ENCODE measurements at places on chromosomes 6 and 20.

GRCh38 chr20:21391972-21392352 lies 5.4 kb downstream of the NKX2-4 start:
- DNase-seq = no peak

GRCh38 chr20:15986690-15987089 lies 586.6 kb downstream of the KIF16B start:
- no peak for DNase-seq

- no peak for DNase-seq
Measured at GRCh38 chr6:148538261-148539190, 195.9 kb downstream of the SASH1 start.

GRCh38 chr6:131758920-131759319 lies 48.1 kb upstream of the CTAGE9 start:
- no peak for DNase-seq

DNA sequence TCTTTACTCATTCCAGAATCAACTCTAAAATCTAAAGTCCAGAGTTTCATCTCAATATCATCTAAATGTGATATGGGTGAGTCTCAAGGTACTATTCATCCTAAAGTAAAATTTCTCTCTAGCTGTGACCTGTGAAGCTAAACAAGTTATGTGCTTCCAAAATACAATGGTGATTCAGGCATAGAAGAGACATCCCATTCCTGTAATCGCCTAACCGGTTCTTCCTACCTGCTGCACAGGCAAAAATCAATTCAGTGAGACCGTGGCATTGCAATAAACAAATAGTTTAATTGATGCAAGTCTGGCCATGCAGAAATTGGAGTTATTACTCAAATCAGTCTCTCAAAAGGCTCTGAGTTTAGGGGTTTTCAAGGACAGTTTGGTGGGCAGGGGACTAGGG lies 232.8 kb downstream of the UBE3D start:
- DNase-seq = no peak

DNA sequence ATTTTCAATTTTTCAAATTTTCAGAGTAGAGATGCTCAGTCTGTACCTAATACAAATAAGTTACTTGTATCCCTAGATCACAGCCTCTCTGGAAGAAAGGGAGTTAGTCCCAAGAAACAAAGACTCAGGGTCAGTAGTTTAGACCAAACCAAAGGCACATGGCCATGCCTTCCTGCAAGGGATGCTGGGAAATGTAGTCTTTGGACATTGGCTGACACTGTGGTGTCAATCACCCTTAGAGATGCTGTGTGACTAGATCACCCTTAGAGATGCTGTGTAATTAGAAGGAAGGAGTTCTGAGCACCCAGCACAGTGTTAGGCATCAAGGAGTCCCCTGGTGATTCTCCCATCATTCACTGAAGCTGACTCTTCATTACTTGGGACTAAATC lies 202.1 kb downstream of the NFATC2 start:
- DNase-seq = no peak

- DNase-seq = no peak
Measured at GRCh38 chr6:69581581-69581980, 215.2 kb downstream of the LMBRD1 start.

DNA sequence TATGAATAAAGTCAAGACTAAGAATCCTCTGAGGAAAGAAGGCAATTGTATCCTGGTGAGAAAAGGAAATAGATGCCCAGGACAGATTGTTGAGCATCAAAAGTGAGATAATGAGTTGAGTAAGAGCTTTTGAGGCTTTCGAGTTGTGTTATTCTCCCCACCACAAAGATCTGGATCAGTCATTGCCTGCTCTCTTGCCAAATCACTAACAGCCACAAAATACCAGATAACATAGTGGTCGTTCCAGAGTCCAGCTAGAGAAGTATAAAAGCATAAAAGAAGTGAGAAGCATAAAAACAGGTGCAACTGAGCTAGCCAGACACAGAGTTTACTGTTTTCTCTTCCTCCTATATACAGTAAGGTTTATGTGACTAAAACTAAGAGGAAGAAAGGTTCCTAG lies 4.9 kb downstream of the SPINT4 start:
- DNase-seq = no peak

GRCh38 chr20:44231713-44232468 lies 15.2 kb upstream of the GDAP1L1 start:
- no peak for DNase-seq

- DNase-seq = no peak
Measured at GRCh38 chr20:3801846-3802245, 5.7 kb downstream of the CDC25B start.

GRCh38 chr20:54570561-54570960 lies 95.2 kb downstream of the DOK5 start:
- DNase-seq = no peak

- no peak for DNase-seq
Measured at GRCh38 chr6:155100087-155100486, 105.0 kb downstream of the TIAM2 start.

DNA sequence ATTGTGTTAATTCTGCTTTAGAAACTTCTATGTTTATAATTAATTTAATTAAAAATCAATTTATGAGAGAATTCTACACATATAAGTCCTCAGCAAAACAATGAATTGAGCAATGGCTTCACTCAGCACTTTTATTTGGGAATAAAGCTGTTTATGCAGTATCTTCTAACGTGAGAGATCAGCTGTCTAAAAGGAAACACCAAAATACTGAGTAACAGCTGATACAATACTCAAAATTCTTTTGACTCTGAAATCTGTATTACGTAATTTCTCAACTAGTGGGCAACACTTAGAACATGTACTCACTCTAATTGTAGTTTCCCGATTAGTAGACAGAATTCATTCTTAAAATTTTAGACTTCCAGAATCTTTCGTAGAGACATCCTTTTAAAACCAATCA lies 49.8 kb downstream of the MAP3K7 start:
- no peak for DNase-seq

DNA sequence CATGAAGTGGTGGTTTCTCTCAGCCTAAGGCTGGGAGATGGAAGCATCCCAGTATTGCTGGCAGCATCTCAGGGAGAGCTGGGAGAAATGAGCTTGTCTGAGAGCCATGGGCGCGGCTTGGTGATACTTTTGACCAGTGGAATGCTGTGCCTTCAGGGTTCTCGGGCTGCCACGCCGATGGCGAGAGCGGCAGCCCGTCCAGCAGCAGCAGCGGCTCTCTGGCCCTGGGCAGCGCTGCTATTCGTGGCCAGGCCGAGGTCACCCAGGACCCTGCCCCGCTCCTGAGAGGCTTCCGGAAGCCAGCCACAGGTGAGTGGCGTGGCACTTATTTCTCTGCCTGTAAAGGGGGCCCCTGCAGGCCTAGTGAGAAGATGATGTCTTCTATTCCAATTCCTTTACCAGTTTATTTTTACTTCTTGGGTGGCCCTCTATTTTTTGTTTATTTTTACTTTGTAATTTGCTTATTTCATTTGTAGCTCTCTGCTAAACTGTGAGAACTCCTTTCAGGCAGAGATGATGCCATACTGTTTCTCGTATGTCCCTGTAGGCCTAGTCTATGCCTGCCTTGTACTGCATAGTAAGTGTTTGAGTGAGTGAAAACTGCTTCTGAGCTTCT lies 71.7 kb downstream of the ASXL1 start:
- no peak for DNase-seq

DNA sequence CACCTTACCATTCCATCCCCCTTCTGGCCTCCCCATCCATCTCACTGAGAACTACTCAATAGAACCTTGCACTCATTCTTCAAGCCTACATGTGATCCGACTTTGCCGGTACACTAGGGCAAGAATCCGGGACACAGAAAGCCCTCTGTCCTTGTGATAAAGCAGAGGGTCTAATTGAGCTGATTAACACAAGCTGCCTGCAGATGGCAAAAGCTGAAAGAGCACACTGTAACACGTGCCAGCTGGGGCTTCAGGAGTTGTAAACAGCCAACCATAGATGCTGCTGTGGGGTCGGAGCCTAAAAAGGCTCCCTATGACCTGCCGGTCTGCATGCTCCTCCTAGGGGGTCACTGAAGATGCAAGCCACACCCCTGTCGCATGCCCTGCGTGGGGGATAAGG lies 124.1 kb downstream of the RNF144B start:
- DNase-seq = no peak

- no peak for DNase-seq
Measured at GRCh38 chr20:59958626-59959025, 403 bp downstream of the CDH26 start.

- DNase-seq = no peak
Measured at GRCh38 chr6:169508452-169508851, 193.4 kb downstream of the WDR27 start.

GRCh38 chr20:45087097-45087790 lies 13.7 kb downstream of the KCNS1 start:
- DNase-seq = no peak
